ENCODE measurements at places on chromosomes 16 and 17.

- peaks cover 68% of the 10 kb centered on the region for H3K4me1 ChIP-seq
- peak; percentile 78 for DNase-seq
- H3K27ac ChIP-seq = peak overlapping the region; percentile 56
- H3K4me3 ChIP-seq = no peak overlapping the region
These were observed 112.8 kb downstream of the ZNF778 start for GRCh38 chr16:89330177-89330856.

- H3K4me3 ChIP-seq = no peak overlapping the region
- no peak for DNase-seq
- H3K27ac ChIP-seq = no peak overlapping the region
- H3K27me3 ChIP-seq = no peaks in the 10 kb centered on the region
- no peaks in the 10 kb centered on the region for H3K4me1 ChIP-seq
These were observed 39.2 kb downstream of the CEP112 start for GRCh38 chr17:66152756-66153155.

- H3K4me3 ChIP-seq = no peak overlapping the region
- H3K27me3 ChIP-seq = no peaks in the 10 kb centered on the region
- peaks cover 10% of the 10 kb centered on the region for H3K4me1 ChIP-seq
- H3K36me3 ChIP-seq = no peaks in the 10 kb centered on the region
These were observed 60.2 kb upstream of the CLEC18A start for GRCh38 chr16:69890892-69891282.

- no peaks in the 10 kb centered on the region for H3K27me3 ChIP-seq
- no peaks in the 10 kb centered on the region for H3K36me3 ChIP-seq
- no peak for DNase-seq
These were observed 6.1 kb upstream of the KRTAP2-4 start for GRCh38 chr17:41071606-41072360.

GRCh38 chr16:48812856-48813255 is 202.9 kb upstream of the N4BP1 start:
- H3K4me3 ChIP-seq = no peak overlapping the region
- no peaks in the 10 kb centered on the region for H3K36me3 ChIP-seq
- H3K27me3 ChIP-seq = no peaks in the 10 kb centered on the region
- no peak for DNase-seq
- no peaks in the 10 kb centered on the region for H3K4me1 ChIP-seq

- H3K4me3 ChIP-seq = no peak overlapping the region
- peaks cover 16% of the 10 kb centered on the region for H3K36me3 ChIP-seq
- H3K27ac ChIP-seq = peak overlapping the region; percentile 35
These were observed 5.4 kb downstream of the CTRL start for GRCh38 chr16:67926181-67926750.

- peak overlapping the region; percentile 69 for H3K4me3 ChIP-seq
- peaks cover 13% of the 10 kb centered on the region for H3K4me1 ChIP-seq
- DNase-seq = no peak
- H3K27me3 ChIP-seq = no peaks in the 10 kb centered on the region
- H3K36me3 ChIP-seq = no peaks in the 10 kb centered on the region
- H3K27ac ChIP-seq = peak overlapping the region; percentile 3
These were observed 480 bp downstream of the TSR3 start for GRCh38 chr16:1351215-1351581.

GRCh38 chr16:14003074-14003570 is 68.0 kb upstream of the MRTFB start:
- no peaks in the 10 kb centered on the region for H3K36me3 ChIP-seq
- no peak overlapping the region for H3K27ac ChIP-seq
- peak overlapping the region; percentile 7 for H3K4me3 ChIP-seq
- DNase-seq = peak; percentile 29
- H3K4me1 ChIP-seq = peaks cover 16% of the 10 kb centered on the region

- peaks cover 67% of the 10 kb centered on the region for H3K4me1 ChIP-seq
- peak; percentile 43 for DNase-seq
- no peaks in the 10 kb centered on the region for H3K27me3 ChIP-seq
- H3K36me3 ChIP-seq = peaks cover 9% of the 10 kb centered on the region
- peak overlapping the region; percentile 77 for H3K27ac ChIP-seq
These were observed 19.9 kb downstream of the GJD3 start for GRCh38 chr17:40344421-40345160.

DNA sequence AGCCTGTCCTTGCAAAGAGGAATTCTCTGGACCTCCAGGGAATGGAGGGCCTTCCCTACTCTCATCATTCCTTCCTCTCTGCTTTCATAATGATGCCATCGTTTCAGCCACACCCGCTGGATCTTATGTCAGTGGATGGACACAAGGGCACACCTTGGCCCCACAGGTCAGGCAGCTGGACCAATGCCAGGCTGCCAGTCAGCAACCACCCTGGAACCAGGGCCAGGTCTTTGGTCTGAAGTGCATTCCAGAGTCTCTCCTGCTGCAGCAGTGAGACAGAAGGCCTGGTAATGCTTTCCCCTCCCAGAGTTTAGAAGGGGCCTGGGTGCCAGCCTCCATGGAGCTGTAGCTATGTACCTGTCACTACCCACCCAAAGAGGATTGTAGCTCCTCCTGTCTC is 7.4 kb downstream of the C1QL1 start:
- peaks cover 17% of the 10 kb centered on the region for H3K27me3 ChIP-seq
- no peak overlapping the region for H3K4me3 ChIP-seq
- no peaks in the 10 kb centered on the region for H3K36me3 ChIP-seq
- DNase-seq = no peak
- no peaks in the 10 kb centered on the region for H3K4me1 ChIP-seq

DNA sequence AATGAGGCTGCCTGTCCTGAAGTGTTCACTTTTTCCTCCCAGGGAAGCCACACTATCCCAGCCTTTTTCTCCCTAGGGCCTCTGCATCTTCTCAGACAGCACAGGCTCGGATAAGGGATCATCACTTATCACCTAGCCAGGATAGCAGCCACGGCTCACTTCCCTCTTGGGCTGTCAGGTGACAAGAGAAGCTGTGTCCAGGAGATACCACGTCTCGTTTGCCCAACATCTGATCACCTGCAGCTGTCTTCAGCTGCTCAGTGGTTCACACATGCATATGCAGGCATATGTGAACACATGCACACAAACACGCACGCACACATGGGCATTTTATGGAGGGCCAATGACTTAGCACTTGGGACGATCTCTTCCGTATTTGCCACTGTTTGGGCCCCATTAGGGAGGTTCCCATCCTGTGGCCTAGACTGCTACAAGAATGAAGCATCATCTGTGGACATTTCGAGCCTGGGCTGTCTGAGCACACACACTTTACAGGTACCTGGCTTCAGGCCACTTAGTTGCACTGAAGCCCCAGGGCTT is 32.4 kb upstream of the ADORA2B start:
- no peak for DNase-seq
- H3K4me3 ChIP-seq = no peak overlapping the region
- H3K4me1 ChIP-seq = peaks cover 13% of the 10 kb centered on the region
- H3K27ac ChIP-seq = no peak overlapping the region
- H3K36me3 ChIP-seq = no peaks in the 10 kb centered on the region
- H3K27me3 ChIP-seq = no peaks in the 10 kb centered on the region

DNA sequence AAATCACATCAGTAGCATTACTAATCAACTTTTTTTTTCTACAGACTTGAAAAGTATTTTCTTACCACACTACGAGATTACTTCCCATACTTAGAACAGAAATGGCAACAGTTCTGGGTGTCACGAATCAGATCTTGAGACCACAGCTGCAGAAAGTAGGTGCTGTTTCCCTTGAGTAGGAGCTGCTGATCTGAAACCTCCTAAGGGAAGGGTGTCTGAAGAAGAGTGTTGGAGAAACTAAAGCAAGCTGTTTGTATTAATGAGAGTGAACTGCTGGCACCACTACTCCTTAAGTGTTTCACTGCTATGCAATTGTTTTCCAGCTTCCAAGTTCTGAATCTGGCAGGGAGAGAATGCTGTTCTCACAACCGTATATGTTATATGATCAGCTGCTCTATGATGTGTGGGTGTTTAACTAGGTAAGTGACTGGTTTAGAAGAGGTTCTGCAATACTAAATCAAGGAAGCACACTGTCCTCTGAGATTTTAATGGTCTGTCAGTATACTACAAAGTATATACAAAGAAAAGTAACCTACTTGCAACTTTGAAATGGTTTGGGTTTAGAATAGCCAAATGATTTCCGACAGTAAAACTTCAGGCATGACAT is 3.3 kb downstream of the ZNF652 start:
- no peak for DNase-seq
- H3K4me3 ChIP-seq = no peak overlapping the region
- no peaks in the 10 kb centered on the region for H3K27me3 ChIP-seq
- H3K36me3 ChIP-seq = no peaks in the 10 kb centered on the region
- H3K27ac ChIP-seq = no peak overlapping the region

GRCh38 chr16:89300311-89300975 is 82.9 kb downstream of the ZNF778 start:
- peaks cover 3% of the 10 kb centered on the region for H3K36me3 ChIP-seq
- H3K27me3 ChIP-seq = no peaks in the 10 kb centered on the region
- no peak for DNase-seq
- H3K4me1 ChIP-seq = peaks cover 26% of the 10 kb centered on the region
- no peak overlapping the region for H3K4me3 ChIP-seq

DNA sequence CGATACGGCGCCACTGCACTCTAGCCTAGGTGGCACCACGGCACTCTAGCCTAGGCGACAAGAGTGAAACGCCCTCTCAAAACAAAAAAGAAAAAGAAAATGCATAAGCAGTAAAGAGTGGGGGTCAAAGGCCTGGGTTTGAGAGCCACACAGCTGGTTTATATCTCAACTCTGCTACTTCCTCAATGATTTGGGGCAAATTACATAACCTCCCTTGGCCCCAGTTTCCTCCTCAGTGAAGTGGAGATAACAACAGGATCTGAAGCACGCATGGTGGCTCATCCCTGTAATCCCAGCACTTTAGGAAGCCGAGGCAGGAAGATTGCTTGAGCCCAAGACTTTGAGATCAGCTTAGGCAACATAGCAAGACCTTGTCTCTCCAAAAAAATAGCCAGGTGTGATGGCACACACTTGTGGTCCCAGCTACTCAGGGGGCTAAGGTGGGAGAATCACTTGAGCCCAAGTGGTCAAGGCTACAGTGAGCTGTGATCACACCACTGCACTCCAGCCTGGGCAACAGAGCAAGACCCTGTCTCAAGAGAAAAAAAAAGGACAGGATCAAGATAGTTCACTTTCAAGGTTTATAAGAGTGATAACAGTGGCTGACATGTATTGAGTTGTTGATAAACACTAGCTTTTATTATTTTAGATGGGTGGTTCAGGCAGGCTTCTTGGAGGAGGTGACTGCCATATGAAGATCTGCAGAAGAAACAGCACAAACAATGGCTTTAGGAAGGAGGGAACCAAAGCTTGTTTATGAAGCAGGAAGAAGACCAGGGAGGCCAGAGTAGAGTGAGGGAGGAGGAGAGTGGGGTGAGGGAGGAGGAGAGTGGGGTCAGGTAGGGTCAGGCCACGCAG is 8.5 kb upstream of the COG1 start:
- H3K27me3 ChIP-seq = no peaks in the 10 kb centered on the region
- no peaks in the 10 kb centered on the region for H3K4me1 ChIP-seq
- no peak for DNase-seq
- no peak overlapping the region for H3K4me3 ChIP-seq
- H3K36me3 ChIP-seq = no peaks in the 10 kb centered on the region

DNA sequence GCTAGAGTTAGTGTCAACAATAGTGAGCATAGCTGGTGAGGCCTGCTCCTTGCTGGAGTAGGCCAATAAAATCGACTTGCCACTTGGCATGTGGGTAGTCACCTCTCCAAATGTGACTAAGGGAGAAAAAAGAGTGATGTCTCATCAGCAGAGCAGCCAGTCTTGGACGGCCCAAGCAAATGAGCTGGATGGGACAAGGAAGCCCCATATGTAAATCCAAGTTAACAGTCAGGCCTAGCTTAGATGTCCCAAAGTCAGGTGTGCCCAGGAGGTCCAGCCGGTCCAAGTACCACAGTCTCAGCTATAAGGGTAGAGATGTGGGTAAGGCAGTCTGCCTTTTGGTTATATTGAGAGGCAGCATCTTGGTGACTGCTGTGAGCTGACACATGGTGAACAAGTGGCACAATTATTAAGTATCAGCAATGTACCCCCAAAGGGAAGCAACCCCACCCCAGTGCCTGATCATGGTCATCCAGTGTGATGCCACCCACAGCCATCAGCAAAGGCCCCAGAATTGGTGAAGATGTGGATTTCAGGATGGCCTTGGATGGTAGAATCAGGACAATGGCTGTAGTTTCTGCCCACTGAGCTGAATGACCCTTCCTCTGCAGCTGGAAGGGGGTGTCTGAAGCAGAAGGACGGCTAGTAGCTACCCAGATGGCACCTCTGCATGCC is 83.4 kb downstream of the TNFRSF13B start:
- H3K27me3 ChIP-seq = no peaks in the 10 kb centered on the region
- no peak overlapping the region for H3K4me3 ChIP-seq
- H3K36me3 ChIP-seq = no peaks in the 10 kb centered on the region
- H3K4me1 ChIP-seq = no peaks in the 10 kb centered on the region

- no peaks in the 10 kb centered on the region for H3K36me3 ChIP-seq
- no peak overlapping the region for H3K27ac ChIP-seq
- no peak overlapping the region for H3K4me3 ChIP-seq
- H3K27me3 ChIP-seq = peaks cover 7% of the 10 kb centered on the region
These were observed 32.0 kb upstream of the DNAH17 start for GRCh38 chr17:78609191-78609641.

DNA sequence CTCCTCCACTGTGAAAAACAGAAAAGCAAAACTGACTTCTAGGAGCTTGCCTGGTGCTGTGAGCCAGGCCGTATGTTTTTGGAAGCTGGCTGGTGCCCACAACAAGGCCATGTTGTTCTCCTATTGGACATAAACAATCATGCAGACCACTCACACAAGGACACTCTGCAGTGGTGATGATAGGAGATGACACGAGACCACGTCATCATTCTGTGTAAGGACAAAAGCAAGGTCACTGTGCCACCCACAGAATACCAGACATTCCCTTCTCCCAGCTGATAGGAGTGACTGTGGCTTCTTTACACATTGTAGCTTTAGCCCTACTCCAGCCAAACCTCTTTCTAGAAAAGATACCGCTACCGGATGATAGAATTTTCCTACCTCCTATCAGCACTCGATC is 47.7 kb upstream of the LCMT1 start:
- no peak overlapping the region for H3K4me3 ChIP-seq
- no peak for DNase-seq
- H3K27me3 ChIP-seq = no peaks in the 10 kb centered on the region
- H3K36me3 ChIP-seq = no peaks in the 10 kb centered on the region

DNA sequence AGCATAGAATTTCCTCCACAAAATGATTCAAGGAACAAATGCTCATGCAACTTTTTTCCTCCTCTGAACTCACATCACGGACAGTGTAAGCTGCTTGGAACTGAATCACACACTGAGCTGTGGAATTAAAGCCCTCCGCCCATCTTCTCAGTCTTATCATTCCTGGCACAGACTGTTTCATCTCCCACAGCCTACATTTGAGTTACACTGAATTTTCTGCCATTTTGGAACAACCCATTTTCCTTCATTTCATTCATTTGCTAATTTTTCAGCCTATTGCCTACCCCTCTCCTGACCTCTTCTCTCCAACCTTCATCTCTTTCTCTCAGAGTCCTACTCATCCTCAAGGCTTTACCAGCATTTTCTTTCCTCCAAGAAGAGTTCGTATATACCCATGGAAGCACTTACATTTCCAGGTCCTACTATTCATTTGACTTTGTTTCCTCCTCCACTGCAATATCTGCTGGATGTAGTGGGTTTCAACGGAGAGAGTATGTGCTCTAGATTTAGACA is 39.1 kb upstream of the TOM1L1 start:
- H3K27ac ChIP-seq = no peak overlapping the region
- no peak for DNase-seq
- no peaks in the 10 kb centered on the region for H3K27me3 ChIP-seq
- no peaks in the 10 kb centered on the region for H3K4me1 ChIP-seq
- no peak overlapping the region for H3K4me3 ChIP-seq

Data from endothelial cell of umbilical vein (primary cell).